ENCODE measurements at places on chromosomes 4 and X. TPM values are rescaled to one million over a fixed set of nuclear protein-coding genes. Genes with fewer than 3 reads are reported as not detected.

The MTTP gene
- 0.83 TPM for polyA plus RNA-seq

The ZNF182 gene
- 5.8 TPM for polyA plus RNA-seq

The SLC10A6 gene
- 0.24 TPM for polyA plus RNA-seq

DNA sequence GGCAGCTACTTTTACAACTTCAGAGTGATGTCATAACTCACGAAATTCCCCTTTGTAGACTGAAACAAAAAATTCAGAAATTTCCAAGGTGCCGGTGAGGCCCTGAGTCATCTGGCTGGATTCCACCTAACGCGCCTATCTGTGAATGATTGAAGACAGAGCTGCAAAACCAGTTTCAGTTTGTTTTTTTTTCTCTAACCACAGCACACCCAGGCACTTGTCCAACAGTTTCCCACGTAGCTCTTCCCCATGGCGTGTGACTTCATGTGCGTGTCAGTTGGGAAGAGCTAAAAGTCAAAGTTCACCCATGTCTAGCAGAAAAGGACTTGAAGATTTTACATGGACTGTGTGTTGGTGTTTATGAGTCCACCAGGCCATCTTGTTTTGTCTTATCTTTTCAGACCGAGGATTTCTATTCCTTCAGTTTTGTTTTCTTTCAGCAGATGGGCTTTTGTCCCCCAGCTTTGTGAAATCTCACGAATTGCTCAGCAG, 16.4 kb downstream of the TCEANC start:
- no peak for DNase-seq

GRCh38 chr4:164252286-164252685, 501.6 kb upstream of the SMIM31 start:
- peak; percentile 0 for DNase-seq

- no peak for DNase-seq
Observed at GRCh38 chr4:7654550-7655445, 220.1 kb upstream of the PSAPL1 start.

DNA sequence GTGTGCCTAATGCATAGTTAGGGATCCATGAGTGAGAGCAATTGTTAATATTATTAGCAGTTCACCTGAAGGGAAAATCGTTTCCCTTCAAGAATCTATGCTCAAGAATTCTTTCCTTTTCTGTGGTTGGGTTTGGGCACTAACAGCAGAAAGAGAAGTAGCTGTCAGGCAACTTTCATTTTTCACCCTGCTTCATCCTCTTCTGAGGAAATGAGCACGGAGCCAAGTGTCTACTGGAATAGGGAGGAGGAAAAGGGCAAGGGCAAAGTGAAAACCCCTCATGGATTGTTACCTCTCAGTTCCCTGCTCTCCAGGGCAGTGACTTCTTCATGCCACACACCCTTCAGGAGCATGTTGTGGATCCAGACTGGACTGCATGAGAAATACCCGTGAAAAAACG, 2.6 kb upstream of the HPGDS start:
- peak; percentile 39 for DNase-seq

DNA sequence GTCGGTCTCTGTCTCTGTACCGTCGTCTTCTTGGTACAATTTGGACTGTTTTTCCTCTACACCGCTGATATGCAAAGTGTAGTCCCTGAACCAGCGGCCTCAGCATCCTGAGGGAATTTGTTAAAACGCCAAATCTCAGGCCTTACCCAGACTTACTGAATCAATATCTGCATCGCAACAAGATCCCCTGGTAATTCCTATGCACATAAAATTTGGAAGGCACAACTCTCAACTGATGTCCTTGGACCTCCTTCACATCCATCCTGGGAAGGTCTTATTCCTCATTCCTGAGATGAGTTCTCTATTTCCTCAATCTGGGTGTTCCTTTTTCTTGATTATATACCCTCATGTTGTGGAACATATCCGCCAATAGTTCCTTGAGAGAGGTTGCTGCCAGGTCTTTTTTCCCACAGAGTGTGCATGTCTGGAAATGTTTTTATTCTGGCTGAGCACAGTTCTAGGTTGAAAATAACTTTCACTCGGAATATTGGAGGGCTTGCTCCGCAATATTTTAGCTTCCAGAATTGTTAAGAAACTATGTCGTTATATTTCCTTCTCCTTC, 738 bp upstream of the HPF1 start:
- peak; percentile 38 for DNase-seq

DNA sequence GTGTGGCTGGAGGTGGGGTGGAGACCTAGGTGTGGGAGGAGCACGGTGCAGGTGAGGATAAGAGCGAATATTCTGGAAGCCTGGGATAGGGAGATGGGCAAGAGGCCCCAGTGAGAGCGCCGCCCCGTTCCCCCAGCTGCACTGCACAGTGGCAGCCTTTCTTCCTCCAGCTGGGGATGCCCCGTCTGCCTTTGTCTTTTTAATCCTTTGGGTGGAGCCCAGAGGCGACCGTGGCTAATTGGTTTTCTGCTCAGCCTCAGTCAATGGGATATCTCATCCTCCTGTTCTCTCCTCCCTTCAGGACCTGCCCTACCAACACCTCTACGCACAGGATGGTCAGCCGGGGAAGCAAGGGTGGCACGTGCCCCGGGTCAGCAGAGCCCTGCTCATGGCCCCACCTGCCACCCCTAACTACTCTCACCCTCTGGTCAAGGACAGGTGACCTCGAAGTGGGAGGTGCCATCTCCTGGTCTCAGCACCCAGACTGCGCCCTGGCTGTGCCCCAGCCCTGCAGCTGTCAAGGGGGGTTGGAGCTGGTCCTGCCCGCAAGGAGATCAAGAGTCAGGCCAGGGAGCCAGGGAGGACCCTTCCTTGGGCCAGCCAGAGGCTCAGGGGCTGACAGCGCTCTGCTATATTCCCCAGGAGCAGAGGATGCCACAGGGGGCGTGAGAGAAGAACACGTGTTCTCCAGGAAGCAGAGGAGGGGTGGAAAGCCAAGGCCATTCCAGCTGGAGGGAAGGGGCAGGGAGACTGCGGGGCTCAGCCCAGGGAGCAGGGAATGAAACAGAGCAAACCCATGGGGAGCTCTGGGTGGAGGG, 64.0 kb downstream of the ADRA2C start:
- peak; percentile 73 for DNase-seq

GRCh38 chr4:43990551-43990950, 458.1 kb downstream of the KCTD8 start:
- DNase-seq = peak; percentile 2

DNA sequence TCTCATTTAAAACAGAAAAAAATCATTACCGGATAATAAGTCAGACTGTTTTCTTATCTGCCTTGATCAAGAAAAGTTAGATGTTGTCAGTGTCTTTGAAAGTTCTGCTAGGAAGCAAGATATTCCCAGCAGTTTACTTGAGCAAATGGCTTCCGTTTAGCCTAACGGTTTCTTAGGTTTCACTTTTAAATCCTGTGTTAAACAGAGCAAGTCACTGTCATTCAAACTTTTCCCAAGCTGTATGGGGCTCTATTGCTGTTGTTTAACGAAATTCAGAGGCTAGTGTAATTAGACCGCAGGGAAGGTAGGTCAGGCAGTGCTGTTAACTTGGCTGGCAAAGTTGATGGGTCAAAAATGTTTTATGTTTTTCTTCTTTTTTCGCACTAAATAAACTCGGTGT, 80.3 kb upstream of the NEIL3 start:
- DNase-seq = no peak

- DNase-seq = peak; percentile 80
Observed at GRCh38 chr4:4859325-4859798, at the start of gene MSX1. Gene MSX1, plus strand, starts transcription at chr4:4859665. Its CDS starts 235 bp downstream, at chr4:4859900.

- DNase-seq = no peak
Observed at GRCh38 chr4:55364691-55365344, 18.8 kb downstream of the SRD5A3 start.

GRCh38 chr4:104025251-104025650, 305.5 kb upstream of the TACR3 start:
- peak; percentile 20 for DNase-seq

DNA sequence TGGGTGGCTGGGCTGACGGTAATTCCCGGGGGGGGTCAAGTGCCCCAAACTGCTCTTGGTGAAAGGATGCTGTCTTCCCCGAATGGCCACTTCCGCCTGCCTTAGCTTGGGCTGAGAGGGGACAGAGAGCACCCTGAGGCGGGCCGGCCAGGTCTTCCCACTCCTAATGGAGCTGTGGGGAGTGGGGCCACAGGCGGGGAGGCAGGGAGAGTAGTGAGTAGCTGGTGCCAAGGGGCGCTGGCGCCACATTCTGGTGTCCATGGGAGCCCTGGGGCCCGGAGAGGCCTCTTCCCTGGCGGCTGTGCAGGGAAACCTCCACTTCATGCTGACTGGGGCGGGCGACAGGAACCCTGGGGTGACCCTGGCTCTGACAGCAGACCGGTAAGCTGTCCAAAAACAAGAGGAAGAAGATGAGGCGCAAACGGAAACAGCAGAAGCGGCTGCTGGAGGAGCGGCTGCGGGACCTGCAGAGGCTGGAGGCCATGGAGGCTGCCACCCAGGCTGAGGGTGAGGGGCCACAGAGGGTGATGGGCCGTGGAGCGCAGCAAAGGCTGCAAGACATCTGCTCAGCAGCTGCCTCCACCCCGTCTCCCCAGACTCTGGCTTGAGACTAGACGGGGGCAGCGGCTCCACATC, 2.7 kb downstream of the SRPK3 start:
- DNase-seq = no peak

DNA sequence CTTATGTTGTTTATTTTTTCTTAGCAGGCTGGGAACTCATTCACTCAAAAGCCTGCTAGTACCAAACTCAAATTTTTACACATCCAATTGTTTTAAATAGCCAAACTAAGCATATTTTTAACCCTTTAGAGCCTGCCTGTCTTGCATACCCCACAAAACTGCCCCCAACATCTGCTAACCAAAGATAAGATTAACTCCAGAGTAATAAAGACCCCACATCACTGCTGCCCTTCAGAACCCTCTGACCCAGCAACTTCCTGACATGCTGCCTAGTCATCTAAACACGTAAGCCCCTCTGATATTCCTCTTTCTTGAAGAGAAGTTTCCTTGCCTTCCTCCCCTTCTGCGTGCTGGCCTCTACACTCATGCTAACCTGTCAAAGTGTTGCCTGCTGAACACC, 60.7 kb upstream of the ASB12 start:
- DNase-seq = no peak

GRCh38 chrX:39165185-39165584, 363.9 kb downstream of the MID1IP1 start:
- no peak for DNase-seq
